ENCODE measurements at places on chromosomes 1 and 21.

GRCh38 chr1:235074523-235075047 lies 54.1 kb downstream of the TOMM20 start:
- peak; percentile 48 for DNase-seq

- DNase-seq: no peak
Measured at GRCh38 chr21:19999369-20000272, 998.6 kb upstream of the NCAM2 start.

DNA sequence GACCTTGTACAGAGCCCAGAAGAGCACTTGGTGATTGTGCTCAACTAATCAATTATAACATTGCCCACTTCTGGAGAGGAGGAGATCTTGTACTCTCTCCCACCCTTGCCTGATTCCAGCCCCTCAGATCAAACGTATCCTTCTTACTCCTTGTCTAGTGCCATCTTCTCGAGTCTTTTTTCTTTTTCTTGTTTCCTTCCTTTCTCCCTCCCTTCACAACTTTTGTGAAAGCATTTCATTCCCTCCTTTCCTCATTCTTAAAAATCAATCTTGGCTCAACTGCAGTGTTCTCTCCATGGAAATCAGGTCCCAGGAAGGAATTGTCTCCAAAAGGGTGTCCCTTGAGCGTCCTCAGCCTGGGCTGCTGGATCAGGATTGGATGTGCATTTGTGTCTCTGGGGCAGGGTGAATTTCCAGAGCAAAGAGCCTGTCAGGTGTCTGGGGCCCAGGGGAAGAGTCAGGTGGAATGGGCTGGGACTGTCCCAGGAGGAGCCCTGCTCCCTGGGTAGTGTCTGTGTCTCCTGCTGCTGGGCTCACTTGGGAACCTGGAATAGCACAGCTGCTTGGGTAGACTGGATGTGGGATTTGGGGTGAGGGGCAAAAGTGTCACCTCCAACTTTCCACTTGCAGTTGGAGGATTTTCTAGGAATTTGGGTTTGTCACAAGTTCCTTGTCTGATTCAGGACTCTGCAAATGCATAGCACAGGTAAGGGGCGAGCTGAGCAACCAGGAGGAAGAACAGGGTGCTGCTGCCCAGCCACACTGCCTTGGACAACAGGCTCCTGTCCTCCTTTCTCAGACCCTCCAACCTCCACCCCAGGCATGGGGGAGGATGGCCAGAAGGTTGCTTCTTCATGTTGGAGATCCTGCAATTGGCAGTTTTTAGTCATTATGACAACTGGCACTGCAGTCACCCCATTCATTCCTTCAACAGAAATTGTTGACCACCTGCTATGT lies 3.3 kb downstream of the SOX13 start:
- DNase-seq: no peak

GRCh38 chr1:230985711-230986110 lies 6.8 kb downstream of the ARV1 start:
- no peak for DNase-seq

GRCh38 chr1:159175571-159175970 lies 4.2 kb downstream of the CADM3 start:
- DNase-seq: no peak

DNA sequence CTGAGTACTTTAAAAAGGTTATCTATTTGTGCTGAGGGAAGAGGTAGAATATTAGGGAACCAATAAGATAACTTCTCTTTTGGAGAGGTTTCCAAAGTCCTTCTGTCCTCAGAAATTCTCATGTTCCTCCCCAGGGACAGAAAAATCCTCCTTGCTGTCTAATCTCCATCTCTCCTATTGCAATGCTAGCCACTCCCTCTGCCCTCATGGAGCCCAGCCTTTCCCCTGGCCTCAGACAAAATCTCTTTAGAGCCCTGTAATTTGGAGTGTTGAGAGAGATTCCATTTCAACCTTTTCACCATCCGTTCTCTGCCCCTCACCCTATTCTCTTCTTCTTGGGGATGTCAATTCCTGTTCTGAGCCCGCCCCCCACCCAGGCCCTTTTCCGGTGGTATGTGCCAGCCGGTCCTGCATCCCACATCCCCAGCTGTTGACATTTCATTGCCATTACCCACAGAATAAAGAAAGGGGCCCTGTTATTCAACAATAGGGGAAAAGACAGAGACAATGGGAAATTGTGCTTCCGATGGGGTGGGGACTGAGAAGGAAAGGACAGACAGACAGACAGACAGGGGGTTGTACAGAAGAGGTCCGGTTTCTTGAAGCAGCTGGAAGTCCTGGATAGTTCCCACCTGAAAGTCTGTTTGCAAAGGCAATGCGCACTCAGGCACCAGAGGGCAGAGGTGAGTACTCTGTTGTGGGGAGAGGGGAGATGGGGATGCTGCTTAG lies at the start of gene HAPLN2:
Gene HAPLN2, plus strand, starts transcription at position 563 of the 729 bp plus-strand sequence. CDS start 4,076 bp downstream, outside the sequence.
- DNase-seq: no peak

DNA sequence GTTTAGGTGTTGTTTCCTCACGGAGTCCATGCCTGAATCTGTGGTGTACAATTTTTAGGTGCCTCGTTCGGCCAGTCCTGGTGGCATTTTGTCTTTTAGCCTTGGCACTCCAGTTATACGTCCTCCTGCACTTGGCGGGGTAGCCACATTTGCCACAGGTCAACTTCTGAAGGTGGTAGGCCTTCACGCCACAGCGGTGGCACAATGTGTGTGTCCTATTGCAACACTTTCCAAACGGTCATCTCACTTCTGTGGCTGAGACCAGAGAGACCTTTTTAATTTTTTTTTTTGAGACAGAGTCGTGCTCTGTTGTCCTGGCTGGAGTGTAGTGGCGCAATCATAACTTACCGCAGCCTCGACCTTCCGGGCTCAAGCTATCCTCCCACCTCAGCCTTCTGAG lies 49.1 kb downstream of the CAMTA1 start:
- no peak for DNase-seq

DNA sequence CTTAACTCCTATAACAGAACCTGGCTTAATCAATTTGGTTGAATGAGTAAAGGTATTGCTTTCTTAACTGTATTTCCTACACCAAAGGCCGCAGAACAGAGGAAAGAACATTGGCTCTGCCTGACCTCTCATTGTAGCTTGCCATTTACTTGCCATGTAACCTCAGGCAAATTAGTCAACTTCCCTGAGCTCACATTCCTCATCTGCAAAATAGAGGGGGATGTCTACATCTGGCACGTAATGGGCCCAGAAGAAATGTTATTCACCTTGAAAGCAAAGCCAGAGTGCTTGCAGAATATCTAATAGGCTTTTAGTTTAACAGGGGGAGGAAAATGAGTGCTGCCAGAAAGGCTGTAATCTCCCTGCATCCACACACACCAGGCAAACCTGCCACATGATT lies 44.3 kb downstream of the LAMC2 start:
- DNase-seq: no peak

GRCh38 chr1:158930504-158930903 lies 848 bp upstream of the PYHIN1 start:
- DNase-seq: no peak

DNA sequence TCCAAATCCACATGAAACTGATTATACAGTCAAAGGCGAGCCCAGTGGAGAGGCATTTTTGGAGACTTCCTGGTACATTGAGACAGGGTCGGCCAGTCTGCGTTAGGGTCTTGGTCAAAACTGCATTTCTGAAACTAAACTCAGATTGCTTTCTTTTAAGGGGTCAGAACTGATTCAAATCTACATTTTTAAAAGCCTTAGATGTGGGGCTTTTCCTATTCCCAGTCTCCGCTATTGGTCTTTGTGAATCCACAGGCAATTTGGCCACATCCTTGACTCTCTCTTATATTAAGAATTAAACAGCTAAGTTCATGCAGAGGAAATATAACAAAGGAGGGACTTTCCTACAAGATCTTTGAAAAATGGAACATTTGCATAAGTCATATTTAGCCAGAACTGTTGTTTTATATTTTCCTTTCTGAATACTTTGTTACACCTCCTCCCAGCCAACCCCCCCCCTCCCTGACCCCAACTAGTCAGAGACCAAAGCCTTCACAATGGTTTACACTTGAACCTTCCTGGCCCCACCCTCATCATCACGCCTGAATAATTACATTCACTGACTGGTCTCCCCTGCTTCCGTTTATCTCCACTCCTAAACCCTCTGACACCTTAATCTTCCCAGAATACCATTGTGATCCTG lies 30.9 kb downstream of the SELL start:
- DNase-seq: no peak

- DNase-seq: peak; percentile 23
Measured at GRCh38 chr1:176897350-176898236, 266.9 kb downstream of the ASTN1 start.

DNA sequence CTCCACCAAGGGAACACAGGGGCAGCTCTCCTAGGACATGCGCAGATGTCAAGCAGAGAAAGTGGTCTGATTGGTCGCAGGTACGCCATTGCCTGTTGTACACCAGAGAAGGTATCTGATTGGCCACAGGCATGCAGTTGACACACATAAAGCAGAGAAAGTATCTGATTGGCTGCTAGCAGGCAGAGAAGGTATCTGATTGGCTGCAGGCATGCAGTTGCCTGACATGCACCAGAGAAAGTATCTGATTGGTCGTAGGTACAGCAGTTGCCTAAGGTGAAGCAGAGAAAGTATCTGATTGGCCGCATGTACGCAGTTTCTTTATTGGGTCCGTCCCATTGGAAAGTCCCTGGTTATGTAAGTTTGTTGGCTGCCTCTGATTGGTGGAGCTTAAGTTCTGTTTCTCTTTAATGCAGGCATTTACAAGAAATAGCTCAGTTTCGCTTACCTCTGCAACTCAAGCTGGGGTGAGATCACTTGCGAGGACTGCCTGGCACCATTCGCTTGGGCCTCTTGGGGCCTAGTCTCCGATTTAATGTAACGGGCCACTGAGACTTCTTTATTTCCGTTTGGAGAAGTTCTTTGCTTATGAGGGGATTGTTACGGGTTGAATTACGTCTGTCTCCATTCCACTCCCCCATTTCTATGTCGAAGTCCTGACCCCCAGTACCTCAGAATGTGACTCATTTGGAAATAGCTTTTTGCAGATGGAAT lies 74.2 kb downstream of the SIK1 start:
- no peak for DNase-seq

DNA sequence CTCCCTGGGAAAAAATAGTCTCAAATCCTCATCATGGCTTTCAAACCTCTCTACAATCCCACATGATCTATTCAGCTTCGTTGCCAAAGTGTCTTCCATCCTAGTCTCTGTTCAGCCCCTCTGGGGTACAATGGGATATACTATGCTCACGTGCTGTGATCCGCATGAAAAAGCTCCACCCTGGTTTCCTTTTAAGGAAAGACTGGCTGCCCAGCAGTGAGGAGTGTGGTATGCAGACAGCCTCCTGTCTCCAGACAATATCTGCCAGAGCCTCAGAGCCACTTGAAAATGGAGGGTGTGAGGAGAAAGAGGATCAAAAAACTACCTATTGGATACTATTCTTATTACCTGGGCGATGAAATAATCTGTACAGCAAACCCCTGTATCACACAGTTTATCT lies 194.5 kb downstream of the LHX8 start:
- no peak for DNase-seq

DNA sequence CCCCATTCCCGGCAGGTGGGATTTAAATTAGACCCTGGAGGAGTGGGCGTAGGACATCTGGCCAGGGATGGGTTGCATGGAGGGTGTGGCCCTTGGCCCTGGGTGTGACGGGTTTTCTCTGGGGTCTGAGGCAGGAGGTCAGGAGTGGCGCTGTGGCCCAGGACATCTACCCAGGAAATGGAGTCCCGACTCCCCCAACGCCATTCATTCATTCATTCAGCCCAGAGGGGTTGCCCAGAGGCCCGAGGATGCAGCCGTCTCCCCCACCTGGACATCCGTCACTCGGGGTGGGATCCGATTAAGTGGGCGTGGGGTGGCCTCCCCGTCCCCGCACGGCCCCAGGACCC lies 663 bp downstream of the ATP13A2 start:
- DNase-seq: no peak

DNA sequence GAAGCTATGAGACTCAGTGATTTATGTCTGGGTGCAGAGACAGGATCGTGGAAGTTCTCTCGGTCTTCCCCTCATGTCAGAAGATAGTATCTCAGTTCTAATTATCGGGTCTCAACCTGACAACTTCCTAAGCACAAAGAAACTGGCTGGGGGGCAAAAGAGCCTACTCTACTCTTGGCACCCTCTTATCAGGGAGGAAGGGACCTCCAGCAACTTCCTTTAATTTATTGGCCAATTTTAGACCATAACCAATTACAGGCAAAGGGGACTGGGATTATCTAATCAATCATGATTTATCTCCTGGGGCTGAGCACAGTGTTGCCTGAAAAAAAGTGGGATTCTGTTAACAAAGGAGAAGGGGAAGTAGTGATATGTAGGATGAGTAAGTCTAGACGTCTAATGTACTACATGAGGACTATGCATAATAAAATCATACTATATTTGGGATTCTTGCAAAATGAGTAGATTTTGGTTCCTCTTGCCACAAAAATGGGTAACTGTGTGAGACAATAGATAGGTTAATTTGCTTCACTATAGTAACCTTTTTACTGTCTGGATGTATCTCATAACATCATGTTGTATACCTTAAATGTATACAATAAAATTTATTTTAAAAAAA lies 98.8 kb downstream of the ZFYVE9 start:
- no peak for DNase-seq

- DNase-seq: no peak
Measured at GRCh38 chr1:186740324-186740723, 60.1 kb upstream of the PTGS2 start.

GRCh38 chr1:153536671-153537375 lies 1.0 kb upstream of the S100A6 start:
- no peak for DNase-seq

- no peak for DNase-seq
Measured at GRCh38 chr1:76330991-76331603, 256.6 kb downstream of the ST6GALNAC3 start.

DNA sequence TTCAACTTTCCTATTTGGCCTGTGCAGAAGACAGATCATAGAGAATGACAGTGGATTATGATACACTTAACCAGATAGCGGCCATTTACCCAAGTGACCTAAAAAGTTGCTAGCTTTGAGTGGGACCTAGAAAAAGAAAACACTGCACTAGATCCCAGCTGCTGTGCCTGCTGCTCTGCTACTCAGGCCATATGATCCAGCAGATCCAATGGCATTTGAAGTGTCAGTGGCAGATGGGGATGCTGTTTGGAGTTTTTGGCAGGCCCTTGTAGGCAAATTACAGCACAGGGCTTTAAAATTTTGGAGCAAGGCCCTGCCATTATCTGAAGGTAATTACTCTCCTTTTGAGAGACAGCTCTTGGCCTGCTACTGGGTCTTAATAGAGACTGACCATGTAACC lies 74.0 kb upstream of the KCNE2 start:
- DNase-seq: no peak

Data from activated B cell treated with CpG ODN at 0.5 μM for 24 hours (primary cell).